Activated effector memory CD4-positive, alpha-beta T cell treated with Interleukin-2 at 50 U/mL for 16 hours (primary cell): ENCODE measurements at places on chromosomes 2 and 18.

GRCh38 chr2:223797811-223798721 is 39.3 kb downstream of the AP1S3 start:
- DNase-seq, result no peak

DNA sequence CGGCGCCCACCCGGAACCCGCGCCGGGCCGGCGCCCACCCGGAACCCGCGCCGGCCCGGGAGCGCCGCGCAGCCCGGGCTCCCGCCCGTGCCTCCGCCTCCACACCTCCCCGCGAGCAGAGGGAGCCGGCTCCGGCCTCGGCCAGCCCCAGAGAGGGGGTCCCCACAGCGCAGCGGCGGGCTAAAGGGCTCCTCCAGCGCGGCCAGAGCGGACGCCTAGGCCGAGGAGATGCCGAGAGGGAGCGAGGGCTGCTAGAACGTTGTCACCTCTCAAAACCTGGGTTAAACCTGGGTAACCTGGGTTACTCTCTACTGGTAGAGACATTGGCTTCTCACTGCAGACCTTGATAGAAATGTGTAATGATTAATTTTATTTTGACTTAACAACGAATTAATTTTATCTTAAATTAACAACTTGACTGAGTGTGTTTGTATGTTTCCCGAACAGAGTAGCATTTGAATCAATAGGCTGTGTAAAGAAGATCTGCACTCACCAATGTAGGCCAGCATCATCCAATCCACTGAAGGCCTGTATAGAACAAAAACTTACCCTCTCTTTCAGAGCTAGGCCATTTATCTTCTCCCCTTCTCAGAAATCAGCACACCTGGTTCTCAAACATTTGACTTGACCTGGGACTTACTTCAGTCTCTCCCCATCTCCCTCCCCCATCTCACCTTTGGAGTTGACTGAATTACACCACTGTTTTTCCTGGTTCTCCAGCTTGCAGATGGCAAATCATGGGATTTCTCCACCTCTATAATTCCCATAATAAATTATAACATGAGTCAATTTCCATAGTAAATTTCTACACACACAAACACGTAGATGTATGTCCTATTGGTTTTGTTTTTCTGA is 242.7 kb downstream of the ASXL3 start:
- no peak for DNase-seq

DNA sequence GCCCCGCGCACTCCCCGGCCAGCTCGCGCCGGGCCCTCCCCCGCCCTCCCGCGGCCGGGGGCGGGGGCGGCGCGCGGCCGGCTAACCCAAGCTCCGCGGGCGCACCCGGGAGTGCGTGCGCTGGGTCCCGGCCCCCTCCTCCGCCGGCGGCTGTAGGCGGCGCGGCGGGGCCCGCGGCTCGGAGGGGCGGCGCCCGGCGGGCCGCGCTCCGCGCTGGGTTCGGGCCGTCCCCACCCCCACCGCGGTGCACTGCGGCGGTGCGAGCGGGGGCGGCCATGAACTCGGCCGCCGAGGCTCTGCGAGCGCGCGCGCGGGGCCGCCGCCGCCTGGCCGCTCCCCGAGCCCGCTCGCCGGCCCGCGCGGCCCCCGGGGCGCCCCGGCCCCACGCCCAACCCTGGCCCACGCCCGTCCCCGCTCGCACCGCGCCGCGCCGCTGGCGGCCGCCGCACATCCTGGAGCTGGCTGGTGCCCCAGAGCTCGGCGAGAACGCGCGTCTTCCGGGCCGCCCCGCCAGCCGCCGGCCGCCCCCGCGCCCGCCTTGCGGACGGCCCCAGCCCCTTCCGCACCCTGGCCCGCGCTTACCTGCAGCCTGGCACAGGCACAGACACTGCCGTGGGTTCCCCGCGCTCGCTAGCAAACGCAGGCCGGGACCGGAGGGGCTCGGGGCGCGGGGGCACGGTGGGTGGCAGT is at the start of gene ZBTB14:
TSS of gene ZBTB14 (minus strand) at position 496 of the 690 bp plus-strand sequence. CDS start 2,480 bp downstream, outside the sequence.
- peak; percentile 64 for DNase-seq

- no peak for DNase-seq
These were observed 12.5 kb downstream of the CTDP1 start for GRCh38 chr18:79692056-79692455.

- no peak for DNase-seq
These were observed 208.3 kb downstream of the ERBB4 start for GRCh38 chr2:212330263-212330662.

DNA sequence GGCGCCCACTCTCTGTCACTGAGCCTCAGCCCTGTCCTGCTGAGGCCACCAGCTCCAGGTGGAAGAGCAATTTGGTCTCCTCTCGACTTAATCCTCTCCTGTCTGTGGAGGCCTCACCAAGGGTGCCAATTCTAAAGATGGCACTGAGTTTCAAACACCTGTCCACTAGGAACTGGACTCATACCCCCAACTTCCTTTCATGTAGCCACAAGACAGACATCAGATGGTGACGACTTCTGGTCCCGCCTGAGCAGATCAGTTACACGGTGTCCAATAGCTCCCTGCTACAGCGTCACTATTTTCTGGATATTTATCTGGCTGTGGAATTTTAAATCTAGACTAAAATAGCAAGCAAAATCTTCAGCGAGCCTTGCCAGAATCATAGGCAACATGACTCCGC is 24.5 kb upstream of the SP5 start:
- DNase-seq, result no peak

GRCh38 chr2:3405876-3406275 is 26.4 kb downstream of the TRAPPC12 start:
- no peak for DNase-seq

GRCh38 chr2:191014653-191015020 is 666 bp upstream of the STAT1 start:
- DNase-seq, result no peak

- no peak for DNase-seq
These were observed 142.8 kb downstream of the ACTR3 start for GRCh38 chr2:114032705-114033104.

DNA sequence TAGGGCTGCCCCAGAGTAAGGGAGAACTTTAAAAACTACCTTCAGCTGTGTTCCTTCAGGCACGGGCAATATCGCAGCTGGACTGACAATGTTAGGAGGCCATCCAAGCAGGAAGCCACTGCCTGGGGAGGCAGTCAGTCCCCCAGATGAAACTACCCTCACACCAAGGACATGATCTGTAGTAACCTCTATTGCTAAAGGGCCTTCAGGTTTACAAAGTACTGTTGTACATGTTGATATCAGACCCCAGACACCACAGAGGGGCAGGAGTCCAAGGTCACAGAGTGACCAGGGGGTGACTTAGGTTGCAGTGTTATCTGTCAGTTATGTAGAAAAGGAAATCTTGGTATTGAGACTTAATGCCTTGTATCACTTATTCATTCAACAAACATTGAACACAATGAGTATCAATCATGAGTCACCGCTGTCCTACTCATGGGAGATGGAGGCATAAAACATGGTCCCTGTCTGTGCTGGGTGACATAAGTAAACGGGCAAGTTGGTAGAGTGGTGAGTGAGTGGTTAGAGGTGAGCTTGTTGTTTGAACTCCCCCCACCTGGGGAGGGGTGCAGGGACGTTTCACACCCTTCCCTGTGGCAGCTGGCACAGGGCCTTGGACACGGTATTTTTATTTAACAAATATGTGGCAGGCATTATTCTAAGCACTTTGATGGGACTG is 7.1 kb downstream of the CABLES1 start:
- DNase-seq, result no peak

- DNase-seq, result no peak
These were observed 6.2 kb downstream of the COLEC12 start for GRCh38 chr18:493986-494983.

DNA sequence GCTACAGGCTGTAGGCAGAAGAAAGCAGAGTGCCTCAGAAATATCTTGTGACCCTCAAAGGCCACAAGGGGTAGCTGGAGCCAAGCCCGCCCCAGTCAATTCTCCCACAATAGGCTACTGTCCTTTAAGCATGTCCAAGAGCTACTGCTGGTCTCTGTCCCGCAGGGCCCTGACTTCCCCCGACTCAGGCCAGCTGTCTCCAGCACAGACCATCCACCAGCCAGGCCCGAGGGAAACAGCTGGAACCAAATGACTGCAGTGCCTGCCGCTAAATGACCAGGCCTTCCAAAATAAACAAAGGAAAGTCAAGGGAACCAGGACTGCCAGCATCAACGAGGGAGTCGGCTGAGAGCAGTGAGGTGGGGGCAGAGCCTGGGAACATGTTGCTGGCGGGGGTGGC is 36.7 kb downstream of the MCFD2 start:
- no peak for DNase-seq

DNA sequence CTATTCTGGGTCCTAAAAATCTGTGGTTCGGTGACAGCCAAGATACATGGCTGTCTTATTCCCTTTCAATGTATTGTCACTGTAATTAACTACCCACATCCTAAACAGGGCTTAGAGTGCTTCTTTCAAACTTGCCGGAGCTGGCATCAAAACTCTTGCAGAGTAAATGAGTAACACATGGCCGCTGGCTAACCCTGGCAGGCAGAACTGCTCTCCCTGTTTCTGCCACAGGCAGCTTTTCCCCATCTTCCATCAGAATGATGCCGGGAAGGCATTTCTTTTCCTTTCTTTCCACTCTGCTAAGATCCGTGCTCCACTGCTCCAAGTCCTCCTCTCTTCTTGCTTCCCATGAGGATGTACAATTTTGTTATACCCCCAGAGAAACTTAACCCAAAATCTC is 54.8 kb upstream of the PTPRM start:
- DNase-seq, result no peak

GRCh38 chr2:162245061-162245460 is 1.8 kb upstream of the FAP start:
- DNase-seq, result no peak

- DNase-seq, result no peak
These were observed 102.4 kb downstream of the ASB1 start for GRCh38 chr2:238528953-238529781.

GRCh38 chr18:49444581-49444980 is 15.9 kb downstream of the DYM start:
- no peak for DNase-seq

GRCh38 chr2:33859811-33860461 is 260.8 kb upstream of the FAM98A start:
- no peak for DNase-seq

DNA sequence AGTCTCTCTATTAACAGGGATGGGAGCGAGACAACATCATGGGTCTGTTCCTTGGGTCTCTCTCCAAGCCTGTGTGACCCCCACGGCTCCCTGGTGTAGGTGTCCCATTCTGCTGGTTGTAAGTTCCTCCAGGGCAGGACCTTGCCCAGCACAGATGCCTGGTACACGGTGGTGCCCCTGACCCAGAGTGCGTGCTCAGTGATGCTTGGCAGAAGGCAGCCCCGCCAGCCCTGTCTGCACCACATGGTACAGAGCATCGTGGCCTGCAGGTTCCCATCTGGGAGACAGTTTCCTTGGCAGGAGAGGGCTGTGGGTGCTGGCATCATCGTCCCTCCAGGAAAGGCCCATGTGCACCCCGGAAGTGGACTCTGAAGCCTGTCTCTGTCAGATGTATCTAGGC is 249.0 kb downstream of the KLHL29 start:
- DNase-seq, result no peak

DNA sequence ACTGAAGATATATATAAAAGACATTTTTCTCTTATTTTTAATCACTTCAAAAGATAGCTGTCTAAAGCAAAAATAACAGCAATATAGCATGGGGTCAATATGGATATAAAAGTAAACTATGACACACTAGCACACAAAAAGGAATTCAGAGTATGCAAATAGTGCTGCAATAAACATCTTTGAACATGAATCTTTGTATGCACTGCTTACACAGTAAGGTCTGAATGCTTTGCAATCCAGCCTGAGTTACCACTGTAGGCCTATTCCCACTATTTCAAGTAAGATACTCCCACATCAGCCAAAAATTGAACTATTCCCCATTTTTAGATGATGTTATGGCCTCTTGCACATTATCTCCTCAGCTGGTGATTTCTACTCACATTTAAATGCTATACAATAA is 27.4 kb upstream of the ERCC3 start:
- no peak for DNase-seq

DNA sequence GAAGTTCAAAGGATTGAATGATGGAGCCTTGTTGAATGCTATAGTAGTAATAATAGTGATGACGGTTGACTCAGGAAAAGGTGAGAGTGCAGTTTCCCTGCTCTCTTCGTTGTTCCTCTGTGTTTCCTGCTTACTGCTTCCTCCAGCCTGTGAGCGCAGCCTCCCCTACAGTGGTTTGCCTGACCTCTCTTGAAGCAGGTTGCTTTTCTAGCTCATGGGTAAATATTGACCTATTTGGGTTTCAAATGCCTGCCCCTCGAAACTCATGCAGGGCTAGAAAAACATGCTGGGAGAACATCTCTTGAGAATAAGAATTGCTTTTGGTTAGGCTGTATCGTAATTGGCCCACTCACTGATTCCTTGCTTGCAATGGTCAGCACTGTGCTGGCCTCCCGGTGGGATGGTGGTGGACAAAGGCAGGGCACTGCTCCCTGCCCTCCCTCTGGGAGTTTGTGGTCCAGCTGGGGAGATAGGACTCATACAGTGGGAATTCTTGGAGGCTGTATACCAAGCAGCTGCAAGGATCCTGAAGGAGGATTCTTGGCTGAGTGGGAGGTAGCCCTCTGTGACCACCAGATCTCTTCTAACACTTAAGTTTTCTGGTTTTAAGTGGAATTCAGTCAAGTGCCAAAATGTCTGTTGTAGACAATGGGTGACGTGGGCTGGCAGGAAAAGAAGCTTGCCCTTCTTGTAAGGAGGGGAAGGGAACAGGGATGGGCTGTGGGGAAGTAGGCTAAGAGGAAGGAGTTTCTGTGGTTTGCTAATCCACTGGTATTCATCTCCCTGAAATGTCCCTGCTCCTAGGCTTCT is 5.4 kb upstream of the RNF181 start:
- DNase-seq, result no peak

- no peak for DNase-seq
These were observed 28.9 kb downstream of the PTGR3 start for GRCh38 chr18:75179819-75180600.

- DNase-seq, result peak; percentile 41
These were observed 166.8 kb upstream of the ID2 start for GRCh38 chr2:8514796-8515758.

DNA sequence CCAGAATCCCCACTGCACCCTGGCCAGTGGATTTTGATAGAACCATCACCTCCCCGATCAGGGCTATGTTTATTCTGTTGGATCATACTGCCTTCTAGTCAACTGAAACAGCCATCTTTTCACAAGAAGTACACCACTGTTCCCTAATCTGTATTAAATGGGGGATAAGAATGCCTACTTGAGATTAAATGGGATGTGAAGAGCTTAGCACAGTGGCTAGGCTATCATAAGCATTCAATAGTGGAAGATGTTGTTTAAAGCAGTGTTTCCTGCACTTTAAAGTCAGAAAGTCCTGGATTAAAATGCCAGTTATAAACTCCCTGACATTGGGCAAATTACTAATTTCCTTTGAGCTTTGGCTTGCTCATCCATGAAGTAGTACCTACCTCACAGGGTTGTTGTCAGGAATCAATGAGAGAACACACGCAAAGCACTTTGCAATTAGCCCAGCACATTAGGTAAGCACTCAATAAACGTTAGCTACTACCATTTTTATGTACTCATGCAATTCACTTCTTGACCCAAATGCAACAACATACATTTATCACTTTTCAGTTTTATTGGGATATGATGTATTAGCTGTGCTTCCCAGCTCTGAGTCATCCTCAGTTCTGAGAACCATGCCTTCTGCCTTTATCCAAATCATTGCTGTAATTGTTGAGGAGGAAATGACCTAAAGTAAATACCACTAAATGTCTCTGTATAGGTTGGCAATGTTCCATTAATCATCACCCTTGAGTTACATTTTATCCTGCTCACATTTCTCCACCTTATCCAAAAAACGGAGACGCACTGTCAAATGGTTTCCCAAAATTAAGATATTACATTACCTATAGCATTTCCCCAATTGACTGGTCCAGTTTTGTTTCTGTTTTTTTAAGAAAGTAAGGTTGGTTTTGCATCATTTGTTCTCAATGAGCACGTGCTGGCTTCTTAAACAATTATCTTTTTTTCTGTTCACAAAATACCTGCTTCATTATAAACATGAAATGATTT is 2.1 kb downstream of the TMEM247 start:
- no peak for DNase-seq
